ENCODE measurements at places on chromosomes 1 and 21.

- no peak for DNase-seq
Measured at GRCh38 chr1:198577444-198577843, 37.0 kb upstream of the ATP6V1G3 start.

DNA sequence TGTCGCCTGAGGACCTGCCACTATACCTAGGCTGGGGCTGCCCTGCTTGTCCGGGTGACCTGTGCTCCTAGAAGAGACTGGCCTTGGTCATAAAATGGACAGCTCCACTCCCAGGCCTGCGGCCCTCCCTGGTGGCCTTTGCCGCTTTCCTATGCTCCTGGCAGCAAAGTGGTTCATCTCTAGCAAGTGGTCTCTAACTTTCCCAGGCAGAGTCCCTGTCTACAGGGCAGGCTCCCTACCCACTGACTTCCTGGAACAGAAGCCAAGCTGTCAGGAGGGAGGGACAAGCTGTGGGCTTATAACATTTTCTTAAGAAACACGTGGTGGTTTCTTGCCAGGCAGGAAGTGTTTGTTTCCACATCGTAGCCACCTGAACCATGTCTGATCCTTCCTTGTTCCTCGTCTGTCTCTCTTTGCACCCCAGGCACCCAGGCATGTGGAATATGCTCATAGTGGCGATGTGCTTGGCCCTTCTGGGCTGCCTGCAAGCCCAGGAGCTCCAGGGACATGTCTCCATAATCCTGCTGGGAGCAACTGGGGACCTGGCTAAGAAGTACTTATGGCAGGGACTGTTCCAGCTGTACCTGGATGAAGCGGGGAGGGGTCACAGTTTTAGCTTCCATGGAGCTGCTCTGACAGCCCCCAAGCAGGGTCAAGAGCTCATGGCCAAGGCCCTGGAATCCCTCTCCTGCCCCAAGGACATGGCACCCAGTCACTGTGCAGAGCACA lies 10.1 kb downstream of the H6PD start:
- DNase-seq, result no peak

DNA sequence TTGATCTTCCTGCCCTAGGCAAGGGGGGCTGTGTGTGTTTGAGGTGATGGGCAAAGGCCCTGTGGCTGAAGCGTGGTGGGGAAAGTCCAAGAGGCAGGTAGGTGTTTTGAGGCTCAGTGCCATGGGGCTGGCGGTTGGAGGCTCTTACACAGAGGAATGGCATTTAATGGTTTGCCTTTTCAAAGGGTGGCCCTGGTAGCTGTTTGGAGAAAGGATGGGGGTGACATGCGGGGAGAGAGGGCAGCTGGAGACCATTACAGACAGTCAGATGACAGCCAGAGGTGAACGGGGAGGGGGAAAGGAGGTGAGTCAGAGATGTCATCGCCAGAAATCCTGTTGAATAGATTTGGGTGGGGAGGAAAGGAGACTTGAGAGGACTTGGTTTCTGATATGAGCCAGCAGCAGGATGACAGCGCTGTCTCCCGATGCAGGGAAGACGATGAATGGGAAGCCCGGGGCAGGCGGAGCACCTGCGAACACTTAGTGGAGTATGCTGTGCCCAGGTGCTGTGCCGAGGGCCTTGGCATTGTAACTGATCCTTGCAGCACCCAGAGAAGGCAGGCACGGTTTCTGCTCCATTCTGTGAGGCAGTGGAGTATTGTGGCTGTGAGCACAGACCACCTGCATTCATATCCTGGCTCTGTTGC lies 56.3 kb downstream of the MAN1C1 start:
- DNase-seq, result no peak

- DNase-seq, result peak; percentile 60
Measured at GRCh38 chr1:234601301-234602017, 8.5 kb downstream of the IRF2BP2 start.

DNA sequence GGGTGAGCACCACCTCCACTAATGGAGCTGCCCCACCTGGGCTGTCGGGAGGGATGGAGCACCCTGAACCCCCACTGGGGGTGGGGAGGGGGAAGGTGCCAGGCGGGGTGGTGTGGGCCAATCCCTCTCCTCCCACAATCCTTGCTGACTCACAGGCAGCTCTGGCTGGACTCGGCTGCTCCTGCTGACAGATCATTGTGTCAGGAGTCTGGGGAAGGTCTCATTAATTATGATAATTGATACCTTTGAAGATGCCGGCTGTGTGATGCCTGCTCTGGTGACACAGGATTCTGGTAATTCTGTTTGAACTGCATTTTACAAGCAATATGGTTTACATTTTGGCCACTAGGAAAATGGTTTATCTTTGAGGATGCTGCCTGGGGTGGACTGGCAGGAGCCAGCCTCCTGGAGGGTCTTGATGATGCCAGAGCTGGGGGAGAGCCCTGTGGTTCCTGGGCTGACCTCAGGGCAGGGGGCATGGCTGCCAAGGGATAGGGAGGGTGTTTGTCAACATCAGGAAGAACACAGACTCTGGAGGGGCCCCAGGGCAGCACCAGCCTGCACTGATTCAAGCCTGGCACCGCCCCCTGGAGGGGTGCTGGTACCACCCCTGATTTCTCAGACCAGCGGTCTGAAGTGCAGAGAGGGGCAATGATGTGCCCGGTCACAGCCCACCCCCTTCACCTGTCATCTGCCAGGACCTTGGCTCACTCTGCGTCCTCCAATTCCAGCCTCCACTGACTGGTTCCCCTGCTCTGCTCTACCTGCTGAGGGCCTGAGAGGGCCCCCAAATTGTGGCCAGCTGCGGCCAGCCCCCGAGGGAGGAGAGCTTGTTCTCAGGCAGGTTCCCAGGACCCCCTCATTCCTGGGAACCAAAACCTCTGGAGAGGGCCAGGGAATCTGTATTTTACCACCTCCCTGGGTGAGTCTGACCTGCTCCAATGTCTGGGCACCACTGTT lies 338.8 kb downstream of the MATN1 start:
- DNase-seq, result no peak

DNA sequence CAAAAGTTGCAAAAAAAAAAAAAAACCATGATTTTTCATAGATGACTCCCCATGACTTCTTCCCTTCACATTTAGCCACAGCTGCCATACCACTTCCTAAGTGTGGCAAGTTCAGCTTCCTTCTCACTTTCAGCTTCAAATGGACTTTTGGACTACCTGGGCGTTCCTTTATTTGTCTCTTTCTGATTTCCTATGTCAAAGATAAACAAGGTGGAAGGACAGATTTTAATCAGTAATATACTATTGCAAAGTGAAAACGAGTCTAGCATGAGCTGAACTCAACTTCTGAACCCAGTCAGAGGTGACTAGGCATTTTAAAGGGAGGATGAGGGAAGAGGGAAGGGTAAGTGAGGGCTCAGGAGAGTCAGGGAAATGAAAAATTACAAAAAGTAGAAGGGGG lies 14.4 kb upstream of the SCCPDH start:
- DNase-seq, result no peak

- DNase-seq, result no peak
Measured at GRCh38 chr1:110476028-110476765, 25.2 kb downstream of the PROK1 start.

DNA sequence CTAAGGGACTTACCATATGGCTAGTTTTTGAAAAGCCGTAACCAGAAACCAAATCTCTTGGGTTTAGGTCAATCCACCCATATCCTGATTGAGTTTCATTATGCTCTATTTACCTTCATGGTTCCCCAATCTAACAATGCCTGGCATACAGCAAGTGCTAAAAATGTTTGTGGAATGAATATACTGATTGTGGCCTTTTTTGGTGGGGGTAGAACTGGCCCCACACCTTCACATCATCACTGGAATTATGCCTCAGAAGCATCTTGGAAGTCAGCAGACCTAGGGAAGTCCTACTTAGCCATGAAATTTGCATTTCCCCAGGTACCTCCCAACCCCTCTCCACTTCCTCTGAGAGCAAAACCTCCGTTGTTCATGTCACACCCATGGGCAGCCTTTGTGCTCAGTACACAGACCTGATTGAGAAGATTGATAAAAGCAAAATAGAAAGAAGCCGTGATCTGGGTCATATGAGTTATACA lies 17.8 kb upstream of the SLAMF1 start:
- DNase-seq, result peak; percentile 49

DNA sequence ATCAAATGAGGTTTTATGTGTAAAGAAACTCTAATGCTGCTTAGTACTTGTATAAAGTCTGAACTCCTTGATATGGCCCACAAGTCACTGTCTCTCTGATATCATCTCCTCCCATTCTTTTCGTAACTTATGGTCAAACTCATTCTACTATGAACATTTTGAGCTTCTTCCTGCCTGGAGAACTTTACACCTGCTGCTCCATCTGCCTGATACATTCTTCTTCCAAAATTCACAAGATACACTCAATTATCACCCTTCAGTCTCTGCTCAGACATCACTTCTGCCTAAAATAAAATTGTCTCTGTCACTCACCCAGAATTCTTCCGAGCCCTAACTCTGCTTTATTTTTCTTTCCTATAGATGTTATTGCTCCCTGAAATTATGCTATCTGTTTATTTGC lies 192.8 kb upstream of the LYPLAL1 start:
- no peak for DNase-seq

- DNase-seq, result no peak
Measured at GRCh38 chr1:71656902-71657301, 576.1 kb upstream of the ZRANB2 start.

DNA sequence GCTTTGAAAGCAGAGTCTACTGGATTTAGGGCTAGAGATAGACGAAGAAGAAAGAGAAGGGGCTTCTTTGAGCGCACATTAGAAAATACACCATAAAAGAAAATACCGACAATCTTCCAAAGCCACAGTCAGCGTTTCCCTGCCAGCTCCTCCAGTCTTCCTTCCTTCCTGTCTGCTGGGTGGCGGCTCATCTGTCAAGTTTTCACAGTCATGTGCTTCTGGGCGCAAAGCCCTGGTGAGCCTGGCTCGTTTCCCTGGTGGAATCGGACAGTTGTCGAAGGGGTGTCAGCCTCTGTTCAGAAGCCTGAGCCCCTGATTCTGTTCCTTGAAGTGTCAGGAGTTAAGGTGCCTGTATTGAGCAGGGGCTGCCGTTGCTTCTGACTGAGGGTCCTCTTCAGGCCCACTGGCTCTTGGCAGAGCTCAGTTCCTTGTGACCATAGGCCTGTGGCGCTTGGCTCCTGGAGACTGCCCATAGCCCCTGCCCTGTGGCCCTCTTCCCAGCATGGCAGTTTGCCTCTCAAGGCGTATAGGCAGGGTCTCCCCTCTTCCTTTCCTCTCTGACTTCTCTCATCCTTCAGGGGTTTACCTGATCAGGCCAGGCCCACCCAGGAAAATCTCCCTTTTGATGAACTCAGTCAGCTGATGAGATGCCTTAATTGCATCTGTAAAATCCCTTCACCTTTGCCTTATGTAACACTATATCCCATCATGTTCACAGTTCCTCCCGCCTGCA lies 58.6 kb downstream of the ADARB1 start:
- DNase-seq, result no peak

GRCh38 chr1:210257698-210258529 lies 25.3 kb downstream of the SERTAD4 start:
- no peak for DNase-seq

DNA sequence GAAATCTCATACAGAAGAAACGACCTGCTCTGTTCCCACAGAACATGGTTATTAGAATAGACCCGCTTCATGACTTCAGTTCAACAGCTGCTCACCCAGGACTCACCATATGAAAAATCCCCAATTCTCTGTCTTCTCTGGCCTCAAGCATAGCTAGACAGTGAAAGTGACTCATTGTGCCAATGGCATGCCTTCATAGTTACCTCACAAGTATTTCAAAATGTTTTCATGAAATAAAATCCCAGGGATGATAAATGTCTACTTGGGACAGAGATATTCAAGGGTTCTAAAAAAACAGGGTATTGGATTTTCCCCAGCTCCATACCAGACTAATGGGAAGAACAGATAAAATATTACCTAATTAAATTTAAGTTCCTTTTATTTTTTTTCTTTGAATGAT lies 82.3 kb downstream of the NOTCH2 start:
- no peak for DNase-seq

DNA sequence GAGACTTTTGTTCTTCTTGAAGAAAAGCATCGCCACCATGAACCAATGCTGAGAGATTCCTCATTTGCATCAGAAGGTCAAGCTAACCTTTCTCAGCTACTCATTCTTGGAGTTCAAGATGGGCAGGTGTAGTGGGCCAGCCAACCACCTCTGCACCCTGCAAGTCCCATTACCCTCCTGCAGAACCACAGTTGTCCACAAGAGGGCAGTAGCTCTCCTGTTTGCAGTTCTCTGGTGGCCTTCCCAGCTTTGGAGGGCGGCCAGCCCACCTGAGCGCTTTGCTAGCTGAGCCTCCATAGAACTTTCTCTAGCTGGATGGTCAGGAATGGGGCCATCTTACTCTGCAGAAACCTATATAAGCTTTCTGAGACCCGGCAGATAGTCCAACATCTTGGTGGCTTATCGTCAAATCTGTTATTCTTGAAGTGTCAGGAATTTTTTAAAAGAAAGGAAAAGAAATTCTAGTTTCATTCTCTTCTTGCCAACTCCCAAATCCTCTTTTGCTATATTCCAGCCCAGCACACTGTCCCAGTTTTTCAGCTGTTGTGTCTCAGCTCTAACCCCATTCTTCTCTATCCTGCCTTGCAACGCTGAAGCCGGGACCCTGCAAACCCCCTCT lies 11.0 kb upstream of the LMX1A start:
- DNase-seq, result peak; percentile 72

- no peak for DNase-seq
Measured at GRCh38 chr1:203187689-203188264, 1.3 kb upstream of the CHI3L1 start.

DNA sequence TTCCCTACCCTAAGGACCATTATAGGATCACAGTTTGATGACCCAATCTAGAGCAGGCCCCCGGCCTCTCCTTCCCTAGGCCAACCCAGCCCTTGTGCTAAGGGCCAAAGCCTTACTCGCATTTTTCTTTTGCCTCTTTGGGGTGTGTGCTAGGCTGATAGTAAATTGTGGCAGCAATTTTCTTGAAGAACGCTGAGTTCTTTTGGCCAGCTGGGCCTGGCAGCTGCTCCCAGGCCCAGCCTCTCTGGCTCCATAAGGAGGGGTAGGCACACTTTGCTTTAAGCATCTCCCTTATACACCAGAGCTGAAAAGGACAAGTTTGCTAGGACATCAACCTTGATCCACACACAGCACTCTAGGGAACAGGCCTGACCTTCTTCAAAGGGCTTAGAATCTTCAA lies 4.2 kb downstream of the OLFML2B start:
- no peak for DNase-seq

- DNase-seq, result no peak
Measured at GRCh38 chr21:40964691-40965090, 117.7 kb upstream of the DSCAM start.

GRCh38 chr1:183284086-183284485 lies 98.0 kb downstream of the LAMC2 start:
- DNase-seq, result no peak

DNA sequence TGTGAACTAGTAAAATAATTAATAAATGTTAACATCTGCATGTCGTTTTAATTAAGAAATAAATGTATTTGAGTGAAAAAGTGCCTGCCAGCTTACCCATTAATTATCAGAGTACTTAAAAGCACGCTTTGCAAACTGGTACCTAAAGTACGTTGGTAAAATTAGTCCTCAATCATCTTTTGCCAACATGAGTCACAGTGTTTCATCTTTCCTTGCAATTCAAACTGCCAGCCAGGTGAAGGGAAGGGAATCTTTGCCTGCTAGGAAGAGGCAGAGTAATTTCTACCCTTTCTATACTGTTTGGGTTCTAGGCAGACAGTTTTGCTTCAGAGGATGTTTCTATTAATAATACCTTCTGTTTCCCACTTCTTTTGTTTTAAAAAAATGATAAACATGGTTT lies 57.2 kb upstream of the CNIH3 start:
- DNase-seq, result no peak
